Smooth muscle cell of the brain vasculature (primary cell): ENCODE measurements at places on chromosomes 2 and 18.
A peak's percentile ranks its signal among the peaks of the same experiment; 100 is the strongest.

- DNase-seq = no peak
Measured at GRCh38 chr2:159716857-159717256, 4.6 kb downstream of the MARCHF7 start.

- DNase-seq = no peak
Measured at GRCh38 chr2:120522151-120522751, 176.3 kb downstream of the INHBB start.

DNA sequence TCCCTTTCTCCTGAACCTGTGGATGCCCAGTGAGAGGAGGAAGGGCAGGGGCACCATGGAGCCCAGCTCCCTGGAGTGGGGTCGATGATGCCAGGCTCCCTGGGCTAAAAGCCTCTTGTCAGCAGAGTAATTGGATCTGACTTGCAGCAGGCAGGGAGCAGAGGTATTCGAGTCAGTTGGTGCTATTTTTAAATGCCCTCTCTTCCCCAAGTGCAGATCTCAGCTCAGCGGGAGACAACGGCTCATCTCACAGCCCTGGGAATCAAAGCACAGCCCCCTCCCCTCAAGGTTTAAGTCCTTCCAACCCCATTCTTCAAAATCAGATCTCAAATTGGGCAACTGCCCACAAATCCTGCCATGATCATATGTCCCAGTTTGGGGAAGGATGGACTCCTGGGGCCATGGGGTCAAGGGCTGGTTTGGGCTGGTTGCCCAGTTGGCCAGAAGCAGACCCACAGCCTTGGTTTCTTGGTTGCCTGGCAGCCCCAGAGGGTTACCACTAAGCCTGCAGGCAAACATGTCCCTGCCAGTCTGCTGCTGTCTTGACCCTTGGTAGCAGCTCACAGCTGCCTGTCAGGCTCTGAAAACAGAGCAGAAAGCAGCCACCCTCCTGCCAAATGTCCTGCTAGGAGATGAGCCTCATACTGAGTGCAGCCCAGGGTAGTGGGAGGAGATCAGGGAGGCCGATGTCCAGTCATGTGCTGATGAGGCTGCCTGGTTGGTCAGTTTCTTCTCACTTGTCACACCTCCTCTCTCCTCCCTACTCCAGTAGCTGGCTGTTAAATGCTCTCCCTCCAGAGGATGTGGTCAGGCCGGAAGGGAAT lies 244.9 kb downstream of the LOXHD1 start:
- DNase-seq = peak; percentile 81

DNA sequence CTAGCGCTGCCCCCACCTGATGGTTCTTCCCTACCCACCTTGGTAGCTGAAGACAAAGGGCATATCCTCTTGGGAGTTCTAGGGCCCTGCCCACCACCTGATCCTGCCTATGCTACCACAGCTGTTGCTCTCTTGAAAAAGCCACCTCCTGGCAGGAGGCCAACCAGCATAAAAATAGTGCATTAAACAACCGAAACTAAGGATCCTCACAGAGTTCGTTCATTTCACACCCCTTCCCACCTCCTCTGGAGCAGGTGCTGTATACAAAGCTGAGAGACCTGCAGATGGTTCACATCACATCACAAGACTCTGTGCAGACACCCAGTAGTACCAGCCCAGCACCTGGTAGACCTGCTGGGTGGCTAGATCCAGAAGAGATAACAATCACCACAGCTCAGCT lies 1348.0 kb upstream of the TMEFF2 start:
- no peak for DNase-seq

DNA sequence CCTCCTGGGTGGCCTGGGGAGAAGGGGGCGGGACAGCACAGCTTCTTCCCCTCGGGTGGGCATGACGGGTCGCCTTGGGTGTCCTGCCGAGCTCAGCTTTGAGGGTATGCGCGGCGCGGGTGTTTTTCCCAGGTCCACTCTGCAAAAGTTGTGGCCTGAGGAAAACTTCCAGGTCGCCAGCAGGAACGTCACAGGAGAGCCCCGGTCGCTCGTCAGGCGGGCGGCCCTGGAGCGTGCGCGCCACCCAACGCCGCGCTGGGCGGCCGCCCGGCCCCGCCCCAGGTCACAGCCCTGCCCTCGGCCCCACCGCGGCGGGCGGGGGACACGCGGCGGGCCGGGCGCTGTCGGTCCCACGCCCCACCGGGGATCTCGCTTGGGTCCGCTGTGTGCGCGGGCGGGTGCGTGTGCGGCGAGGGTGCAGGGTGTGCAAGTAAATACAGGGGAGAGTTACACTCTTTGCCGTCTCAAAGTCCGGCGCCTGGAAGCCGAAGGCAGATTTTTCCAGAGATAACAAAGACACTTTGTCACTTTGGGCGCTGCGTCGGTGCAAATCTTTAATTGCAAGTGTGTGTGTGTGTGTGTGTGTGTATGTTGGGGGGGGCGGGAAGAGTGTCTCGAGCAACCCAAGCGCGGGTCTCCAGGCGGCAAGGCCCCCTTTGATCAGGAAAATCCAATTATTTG lies 616 bp upstream of the SP5 start:
- no peak for DNase-seq

DNA sequence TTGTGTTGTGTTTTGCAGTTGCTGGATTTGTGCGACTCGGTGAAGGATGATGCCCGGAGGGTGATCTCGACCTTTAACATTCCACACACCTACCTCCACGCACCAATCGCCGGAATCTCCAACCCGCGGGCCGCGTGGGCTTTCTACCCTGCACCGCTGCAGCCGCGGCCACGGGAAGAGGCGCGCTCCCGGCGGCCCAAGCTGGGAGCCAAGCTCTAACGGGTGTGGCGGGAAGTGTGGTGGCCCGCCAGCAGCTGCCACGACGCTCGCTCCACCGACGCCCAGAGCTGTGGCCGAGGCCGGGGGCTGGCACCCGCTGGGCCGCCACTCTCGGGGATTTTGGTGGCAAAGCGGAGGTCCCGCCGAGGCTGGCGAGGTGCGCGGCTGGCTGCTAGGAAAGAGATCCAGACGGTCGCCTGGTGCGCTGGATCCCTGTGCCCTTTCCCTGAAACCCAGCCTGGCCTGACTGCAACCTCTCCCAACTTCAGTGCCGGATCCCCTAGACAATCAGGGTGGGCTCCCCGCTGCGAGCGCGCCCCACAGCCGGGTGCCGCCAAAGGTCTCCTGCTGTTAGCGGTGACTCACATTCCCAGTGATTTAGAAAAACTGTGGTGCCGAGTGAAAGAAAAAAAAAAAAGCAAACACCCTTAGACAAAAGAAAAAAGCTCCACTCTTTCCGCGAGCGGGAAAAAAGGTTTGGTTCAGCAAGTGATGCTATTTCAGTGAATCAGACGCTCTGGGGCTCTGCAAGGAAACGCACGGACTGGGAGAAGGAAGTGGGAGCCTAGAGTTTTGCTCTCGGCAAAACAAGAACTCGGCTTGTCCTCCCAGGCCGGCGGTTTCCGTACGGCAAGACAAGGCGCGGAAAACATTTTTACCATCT lies 2.9 kb upstream of the BCL2L11 start:
- DNase-seq = no peak

DNA sequence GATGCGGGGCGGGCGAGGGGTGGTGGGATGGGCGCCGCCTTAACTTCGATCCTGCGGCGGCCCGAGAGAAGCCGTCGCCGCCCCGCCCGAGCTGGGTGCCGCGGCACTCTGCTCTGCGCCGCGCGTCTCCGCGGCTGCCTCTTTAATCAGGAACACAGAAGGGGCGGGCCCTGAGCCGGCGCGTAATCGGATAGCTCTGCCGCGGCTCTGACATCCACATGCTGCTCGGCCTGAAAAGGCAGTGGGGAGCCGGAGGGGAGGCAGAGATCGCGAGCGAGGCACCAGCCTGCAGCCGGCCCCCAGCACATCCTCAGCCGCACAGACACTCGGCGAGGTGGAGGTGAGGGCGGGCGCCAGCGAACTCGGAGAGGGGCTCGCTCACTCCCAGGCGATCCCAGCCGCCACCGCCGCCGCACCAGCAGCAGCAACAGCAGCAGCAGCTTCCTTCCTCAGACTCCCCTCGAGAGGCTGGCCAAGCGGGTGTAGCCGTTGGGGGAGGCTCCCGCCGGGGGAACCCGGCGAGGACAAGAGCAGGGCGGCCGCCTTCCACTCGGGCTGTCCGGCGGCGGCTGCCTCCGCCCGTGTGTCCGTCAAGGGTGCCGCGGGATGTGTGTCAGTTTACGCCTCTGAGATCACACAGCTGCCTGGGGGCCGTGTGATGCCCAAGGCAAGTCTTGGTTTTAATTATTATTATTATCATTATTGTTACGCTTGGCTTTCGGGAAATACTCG lies at the start of gene NRP2:
TSS of gene NRP2 (plus strand) at position 263 of the 732 bp plus-strand sequence. CDS start 790 bp downstream, outside the sequence.
- DNase-seq = no peak

- no peak for DNase-seq
Measured at GRCh38 chr2:98458667-98459380, 14.2 kb downstream of the INPP4A start.

DNA sequence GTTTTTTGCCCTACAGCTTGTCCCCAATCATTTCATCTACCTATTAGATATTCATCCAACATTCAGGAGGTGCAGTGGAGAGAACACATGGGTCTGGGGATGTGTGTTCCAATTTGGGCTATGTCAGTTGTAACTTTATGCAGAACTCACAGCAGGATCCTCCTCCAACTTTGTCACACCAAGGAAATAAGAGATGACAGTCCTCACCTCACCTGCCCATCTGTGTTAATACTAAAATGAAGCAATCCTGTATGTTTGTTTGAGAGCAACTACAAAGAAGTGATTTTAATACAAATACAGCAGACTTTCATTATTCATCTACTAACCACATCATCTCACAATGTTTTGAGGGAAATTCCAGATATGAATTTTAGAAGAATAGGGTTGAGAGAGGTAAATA lies 126.7 kb downstream of the ARHGAP15 start:
- no peak for DNase-seq

GRCh38 chr2:946073-946948 lies 4.3 kb upstream of the SNTG2 start:
- no peak for DNase-seq

GRCh38 chr2:178229927-178230326 lies 35.6 kb downstream of the OSBPL6 start:
- no peak for DNase-seq

DNA sequence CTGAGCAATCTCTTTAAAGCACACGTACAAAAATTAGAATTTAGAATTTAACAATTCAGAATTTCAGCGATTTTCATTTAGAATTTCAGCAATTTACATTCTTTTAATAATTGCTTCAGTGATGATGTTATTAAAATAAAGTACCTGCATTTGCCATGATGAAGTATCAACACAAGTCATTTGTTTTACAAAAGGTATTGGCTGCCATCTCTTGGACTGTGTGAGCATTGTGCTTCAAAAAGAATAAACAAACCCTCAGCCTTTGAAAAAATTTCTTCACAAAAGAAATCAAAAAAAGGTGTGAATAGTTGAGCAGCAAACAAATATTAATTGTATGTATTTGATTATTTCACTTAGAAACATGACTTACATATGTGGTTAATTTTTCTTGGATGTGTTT lies 27.1 kb upstream of the ZC3H15 start:
- no peak for DNase-seq

GRCh38 chr2:29105375-29105774 lies 9.8 kb upstream of the CLIP4 start:
- DNase-seq = no peak

GRCh38 chr2:20052229-20052851 lies 912 bp upstream of the LAPTM4A start:
- no peak for DNase-seq

GRCh38 chr2:25246558-25247290 lies 78.3 kb upstream of the POMC start:
- no peak for DNase-seq

- no peak for DNase-seq
Measured at GRCh38 chr2:133221398-133221797, 346.9 kb downstream of the NCKAP5 start.

- DNase-seq = no peak
Measured at GRCh38 chr2:235511187-235511661, 17.4 kb downstream of the AGAP1 start.

- DNase-seq = no peak
Measured at GRCh38 chr2:218984239-218985020, 554 bp downstream of the FEV start.

DNA sequence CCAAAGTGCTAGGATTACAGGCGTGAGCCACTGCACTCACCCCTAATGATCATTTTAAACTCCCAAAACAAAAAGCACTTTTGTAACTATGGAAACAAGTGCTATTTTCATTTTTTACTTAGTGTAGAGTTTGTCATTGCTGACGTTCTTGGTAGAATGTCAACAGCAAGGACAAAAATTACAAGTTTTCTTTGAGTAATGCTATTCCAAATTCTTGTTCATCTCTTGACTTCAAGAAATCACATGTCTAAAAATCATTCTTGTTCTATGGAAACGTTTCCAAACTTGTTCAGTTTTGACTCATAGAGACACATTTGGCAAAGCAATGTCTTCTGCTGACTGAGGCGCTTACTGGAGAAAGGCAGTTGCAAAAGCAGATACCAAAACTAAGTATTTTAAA lies 82.6 kb downstream of the MBP start:
- DNase-seq = no peak

DNA sequence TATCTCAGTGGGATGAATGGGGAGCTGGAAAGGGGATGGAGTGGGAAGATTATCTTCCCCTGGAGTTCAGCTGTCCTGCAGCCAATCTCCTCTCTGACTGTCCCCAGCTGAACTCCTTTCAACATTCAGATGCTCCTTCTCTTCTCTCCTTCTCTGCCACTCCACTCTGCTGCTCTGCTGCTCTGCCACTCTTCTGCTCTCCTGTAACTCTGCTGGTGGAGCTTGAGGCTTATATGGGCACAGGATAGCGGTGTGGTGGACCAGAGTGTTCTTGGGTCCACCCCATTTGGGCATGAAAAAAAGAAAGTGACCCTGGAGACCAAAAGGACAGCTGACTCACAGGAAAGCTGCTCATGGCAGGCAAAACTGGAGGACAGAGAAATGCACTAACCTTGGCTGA lies 26.6 kb downstream of the FAHD2B start:
- no peak for DNase-seq

DNA sequence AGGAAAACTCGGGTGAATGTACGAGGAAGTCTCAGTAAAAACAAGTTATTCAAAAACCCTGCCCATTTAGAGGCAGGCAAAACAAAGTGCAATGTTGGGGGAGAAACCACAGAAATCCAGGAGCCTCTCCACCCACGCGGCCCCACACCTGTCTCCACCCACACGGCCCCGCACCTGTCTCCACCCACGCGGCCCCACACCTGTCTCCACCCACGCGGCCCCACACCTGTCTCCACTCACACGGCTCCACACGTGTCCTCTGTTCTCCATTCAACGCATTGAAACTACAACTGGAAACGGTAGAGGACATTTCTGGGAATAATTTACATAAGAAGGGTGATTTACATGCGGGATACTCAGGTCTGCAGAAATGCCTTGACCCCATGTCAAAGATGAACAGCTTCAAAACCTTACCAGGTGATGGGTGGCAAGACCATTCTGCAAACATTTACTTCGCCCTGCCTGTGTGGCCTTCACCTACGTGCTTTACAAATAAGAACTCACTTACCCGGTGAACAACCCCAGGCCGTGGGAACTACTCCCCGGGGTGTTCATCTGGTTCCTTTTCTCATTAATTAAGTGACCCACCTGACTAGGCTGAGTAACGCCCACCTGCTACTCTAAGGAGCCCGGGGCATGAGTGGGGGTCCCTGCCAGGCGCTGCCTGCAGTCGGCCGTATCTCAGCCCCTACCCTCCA lies 100.4 kb downstream of the EIPR1 start:
- no peak for DNase-seq
